Lung (tissue), 17 donors: ENCODE measurements at places on chromosomes 5 and 9. TPM values are rescaled to one million over a fixed set of nuclear protein-coding genes. Genes with fewer than 3 reads are reported as not detected.

Gene DMRT2
- 0.52 TPM for total RNA-seq

GRCh38 chr5:135095052-135095715 lies 61.2 kb upstream of the PITX1 start:
- peak; percentile 11 for DNase-seq

GRCh38 chr5:98275980-98276379 lies 497.5 kb upstream of the RGMB start:
- DNase-seq: no peak

Gene CDC20B
- total RNA-seq: 1.4 TPM

DNA sequence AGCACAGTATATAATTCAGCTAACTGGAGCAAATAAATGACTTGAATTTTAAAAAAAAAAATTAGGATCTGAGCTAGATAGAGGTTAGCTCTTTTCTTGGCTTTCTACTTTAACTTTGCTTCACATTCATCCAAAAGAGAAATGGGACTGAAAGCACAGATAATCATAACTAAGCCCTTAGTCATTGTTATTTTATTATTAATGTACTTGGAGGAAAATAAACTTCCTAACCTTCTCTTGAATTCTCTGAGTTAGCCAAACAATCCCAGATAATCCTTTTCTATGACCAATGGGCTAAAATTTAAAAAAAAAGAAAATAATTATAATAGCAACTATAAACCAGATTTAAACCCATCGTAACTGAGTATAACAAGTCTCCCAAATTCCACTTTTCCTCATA lies 57.6 kb upstream of the RASA1 start:
- no peak for DNase-seq

- no peak for DNase-seq
Measured at GRCh38 chr9:100401042-100401441, 25.9 kb upstream of the MSANTD3 start.

- no peak for DNase-seq
Measured at GRCh38 chr9:69342769-69343168, 17.8 kb downstream of the ENTREP1 start.

- DNase-seq: no peak
Measured at GRCh38 chr5:154757814-154758406, 2.7 kb downstream of the LARP1 start.
